ENCODE measurements at places on chromosomes 13 and 19.
A peak's percentile ranks its signal among the peaks of the same experiment; 100 is the strongest.

- no peak for DNase-seq
Measured at GRCh38 chr19:45464274-45464673, 3.5 kb upstream of the FOSB start.

DNA sequence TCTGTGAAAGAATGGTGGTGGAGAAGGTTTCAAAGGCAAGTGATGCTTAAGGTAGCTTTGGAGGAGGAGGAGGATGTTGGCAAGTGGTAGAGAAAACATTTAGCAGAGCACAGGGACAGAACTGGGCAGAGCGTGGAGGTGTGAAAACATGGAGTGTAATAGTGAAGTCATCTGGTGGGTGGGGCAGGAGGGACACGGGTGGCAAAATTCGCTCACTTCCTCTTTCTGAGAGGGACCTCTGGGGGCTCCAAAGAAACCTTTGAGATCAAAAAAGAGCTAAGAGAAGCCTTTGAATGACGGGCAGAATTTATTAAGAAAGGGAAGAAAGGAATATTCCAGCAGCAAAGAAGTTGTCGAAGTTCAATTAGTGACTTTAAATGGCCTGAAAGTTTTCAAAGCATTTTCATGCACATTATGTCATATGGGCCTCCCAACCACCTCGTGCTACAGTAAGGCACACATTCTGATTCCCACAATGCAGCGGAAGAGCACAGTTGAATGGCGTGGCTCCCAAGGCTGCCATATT lies 82.8 kb downstream of the STARD13 start:
- DNase-seq, result no peak

- DNase-seq, result no peak
Measured at GRCh38 chr13:42788601-42789000, 7.2 kb downstream of the FAM216B start.

DNA sequence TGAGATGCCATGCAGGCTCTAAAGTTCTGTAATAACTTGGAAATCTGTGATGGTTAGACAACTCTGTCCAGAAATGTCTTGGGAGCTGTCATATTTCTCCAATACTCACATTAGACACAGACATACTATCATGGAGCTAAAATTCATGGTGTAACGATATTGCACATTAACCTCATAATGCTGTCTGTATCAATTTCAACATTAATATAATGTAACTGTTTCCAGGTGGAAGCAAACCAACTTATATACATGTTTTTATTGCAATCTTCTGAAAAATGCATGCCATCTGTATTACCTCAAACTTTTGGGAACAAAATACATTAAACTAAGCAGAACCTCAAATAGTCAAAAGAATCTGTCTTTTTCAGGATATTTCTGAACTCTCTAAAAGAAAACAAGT lies 14.7 kb upstream of the SPART start:
- DNase-seq, result no peak

DNA sequence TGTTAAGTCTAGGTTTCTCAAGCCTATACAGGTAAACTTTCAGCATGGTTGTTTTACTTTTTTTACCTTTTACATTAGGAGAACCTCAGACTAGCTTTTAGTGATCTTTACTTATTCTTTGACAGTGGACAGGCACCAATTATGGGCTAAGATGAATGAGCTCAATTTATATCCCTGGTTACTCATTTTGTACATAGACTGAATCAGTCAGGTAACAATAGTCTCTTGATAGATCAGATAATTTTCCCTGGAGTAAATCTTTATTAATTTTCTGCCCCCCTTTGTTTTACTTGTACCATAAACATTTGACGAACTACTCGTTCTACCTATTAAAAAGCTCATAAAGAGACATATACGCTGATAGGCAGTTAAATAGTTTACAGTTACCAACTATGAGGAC lies 22.8 kb downstream of the SPART start:
- DNase-seq, result no peak

GRCh38 chr19:41206456-41206855 lies 12.6 kb upstream of the AXL start:
- DNase-seq, result no peak

DNA sequence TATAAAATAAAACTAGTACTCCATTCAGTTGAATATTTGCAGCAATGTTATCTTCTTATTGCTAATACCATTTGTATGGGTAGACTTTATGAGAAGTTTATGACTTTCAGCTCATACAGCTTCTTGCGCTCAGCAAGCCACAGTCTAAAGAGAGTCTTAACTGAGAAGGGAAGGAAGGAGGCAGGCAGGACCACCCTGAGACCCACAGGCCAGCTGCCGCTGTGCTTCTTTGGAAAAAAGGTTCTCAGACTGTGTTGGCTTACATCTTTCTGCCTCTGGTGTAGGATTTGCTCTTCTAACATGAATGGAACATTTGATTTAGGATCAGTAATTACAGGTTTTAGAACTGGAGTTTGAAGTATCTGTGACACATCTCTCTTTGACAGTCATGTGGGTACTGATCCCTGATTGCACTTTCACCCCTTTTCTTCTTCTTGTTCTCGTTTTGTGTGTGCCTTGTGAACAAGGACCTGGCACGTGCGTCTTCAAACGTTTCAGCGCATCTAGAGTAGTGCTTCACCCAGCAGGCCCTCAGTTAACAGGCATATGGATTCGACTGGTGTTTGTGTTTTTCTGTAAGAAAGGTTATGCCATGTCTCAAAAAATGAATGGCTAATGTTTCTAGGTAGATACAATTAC lies 7.1 kb upstream of the GPR18 start:
- no peak for DNase-seq

- no peak for DNase-seq
Measured at GRCh38 chr19:47228937-47229675, 1.9 kb downstream of the BBC3 start.

GRCh38 chr13:112483299-112483698 lies 104.7 kb downstream of the TUBGCP3 start:
- no peak for DNase-seq

DNA sequence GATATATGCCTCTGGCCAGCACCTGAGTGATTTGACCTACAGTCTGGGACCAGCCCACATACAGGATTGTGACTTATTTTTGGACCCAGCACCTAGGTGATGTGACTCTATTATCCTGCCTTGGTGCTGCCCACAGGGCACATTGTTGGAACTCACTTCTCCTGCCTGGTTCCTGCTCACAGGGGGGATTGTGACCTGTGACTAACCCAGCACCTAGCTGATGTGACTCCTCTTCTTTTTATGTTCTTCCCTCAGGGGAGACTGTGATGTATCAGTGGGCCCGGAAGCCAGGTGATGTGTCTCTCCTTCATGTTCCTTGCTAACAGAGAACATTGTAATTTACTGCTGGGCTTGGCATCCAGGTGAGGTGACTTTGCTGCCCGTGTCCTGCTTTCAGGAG lies 63.0 kb upstream of the ZNF724 start:
- no peak for DNase-seq

- no peak for DNase-seq
Measured at GRCh38 chr19:38068826-38069225, 155.2 kb downstream of the DPF1 start.

DNA sequence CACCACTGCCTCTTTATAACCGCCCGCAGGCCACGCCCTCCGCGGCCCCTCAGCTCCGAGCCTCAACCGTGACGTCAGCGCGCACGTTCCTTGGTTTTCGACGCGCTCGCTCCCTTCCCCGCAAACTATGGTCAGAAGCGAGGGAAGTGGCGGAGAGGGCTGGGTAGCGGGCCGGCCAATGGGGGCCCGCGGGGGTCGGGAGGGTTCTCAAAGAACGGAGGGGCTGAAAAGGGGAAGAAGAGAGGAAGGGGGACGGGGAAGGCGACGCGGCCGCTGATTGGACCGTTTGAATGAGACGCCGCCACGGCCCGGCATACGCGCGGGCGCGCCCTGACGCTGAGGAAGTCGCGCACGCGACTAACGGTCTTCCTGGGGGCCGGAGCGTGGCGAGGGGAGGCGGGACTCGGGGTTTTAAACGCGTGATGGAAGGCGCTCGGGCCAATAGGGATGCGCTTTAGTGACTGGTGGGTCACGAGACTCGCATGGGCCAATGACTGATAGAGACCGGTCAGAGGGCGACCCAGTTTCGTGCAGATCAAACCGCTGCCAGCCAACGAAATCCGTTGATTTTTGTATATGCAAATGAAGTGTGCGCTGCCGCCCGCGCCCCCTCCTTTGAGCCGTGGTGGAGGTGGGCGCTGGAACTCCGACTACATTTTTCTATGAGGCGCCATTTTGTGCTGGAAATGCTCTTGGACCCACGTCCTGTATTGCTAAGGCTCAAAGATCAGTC lies 378 bp upstream of the UBE2S start:
- DNase-seq, result peak; percentile 99

GRCh38 chr13:28623782-28624706 lies 34.9 kb upstream of the POMP start:
- DNase-seq, result no peak

DNA sequence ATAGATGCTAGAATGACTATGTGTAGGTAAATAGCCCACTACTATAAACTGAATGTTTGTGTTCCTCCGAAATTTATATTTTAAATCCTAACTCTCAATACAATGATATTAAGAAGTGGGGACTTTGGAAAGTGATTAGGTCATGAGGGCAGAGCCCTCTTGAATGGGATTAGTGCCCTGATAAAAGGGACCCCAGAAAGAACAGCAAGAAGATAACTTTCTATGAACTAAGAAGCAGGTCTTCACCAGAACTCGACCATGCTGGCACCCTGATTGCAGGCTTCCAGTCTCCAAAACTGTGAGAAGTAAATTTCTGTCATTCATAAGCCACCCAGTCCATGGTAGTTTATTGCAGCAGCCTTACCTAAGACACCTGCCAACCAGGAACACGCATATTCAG lies 33.9 kb downstream of the OXGR1 start:
- DNase-seq, result no peak

DNA sequence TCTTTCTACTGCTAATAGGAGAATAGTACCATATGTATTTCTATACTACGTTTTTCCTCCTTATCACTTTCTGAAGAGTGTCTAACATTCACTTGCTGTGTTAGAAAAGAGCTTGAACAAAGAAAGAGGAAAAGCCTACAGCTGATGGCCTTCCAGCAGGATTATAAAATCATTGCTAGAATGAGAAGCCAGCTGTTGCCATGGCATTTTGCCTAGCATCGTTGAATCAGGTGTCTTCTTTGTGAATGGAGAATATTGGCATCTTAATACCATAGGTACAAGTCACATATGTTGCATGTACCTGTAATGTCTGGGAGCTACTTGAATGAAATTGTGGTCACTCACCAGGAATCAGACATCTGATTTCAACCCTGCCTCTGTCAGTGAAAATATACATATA lies 1174.9 kb downstream of the PCDH17 start:
- no peak for DNase-seq

DNA sequence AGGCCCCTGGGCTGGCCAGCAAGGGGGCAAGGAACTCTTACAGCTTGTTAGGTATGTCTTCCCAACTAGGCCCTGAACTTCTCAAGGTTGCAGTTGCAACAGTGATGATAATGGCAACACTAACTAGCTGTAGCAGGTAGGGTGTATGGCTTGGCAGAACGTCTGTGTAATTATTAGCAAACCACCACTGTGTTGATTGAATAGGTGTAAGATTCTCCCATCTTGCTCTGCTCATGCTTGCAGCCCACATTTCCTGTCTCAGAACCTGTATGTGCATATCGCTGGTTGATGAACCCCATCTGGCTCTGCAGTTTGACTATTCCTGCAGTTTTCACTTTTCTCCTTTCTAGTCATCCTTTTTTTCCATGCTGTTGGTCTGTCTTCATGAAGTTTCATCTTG lies 178.8 kb downstream of the KATNAL1 start:
- no peak for DNase-seq

DNA sequence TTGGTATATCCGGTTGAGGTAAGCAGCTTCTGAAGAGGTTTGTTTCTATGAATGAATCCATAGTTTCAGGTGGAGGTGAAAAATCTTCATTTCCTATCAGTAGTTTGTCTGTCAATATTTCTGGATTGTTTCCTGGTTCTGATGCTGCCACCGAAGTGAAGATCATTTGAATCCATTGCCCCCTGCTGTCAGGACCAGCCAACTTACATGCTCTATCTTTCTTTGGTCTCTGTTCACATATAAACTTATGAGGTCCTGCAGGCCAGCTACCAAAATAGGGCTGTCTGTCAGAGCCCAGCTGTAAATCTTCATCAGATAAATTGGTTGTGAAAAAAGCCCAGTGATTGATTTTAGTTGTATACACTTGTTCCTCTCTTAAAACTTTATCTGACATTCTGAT lies 15.2 kb upstream of the N4BP2L1 start:
- peak; percentile 21 for DNase-seq

- DNase-seq, result no peak
Measured at GRCh38 chr13:50014386-50014785, 858 bp upstream of the KCNRG start.

- no peak for DNase-seq
Measured at GRCh38 chr13:24038405-24038804, 122.1 kb upstream of the SPATA13 start.

DNA sequence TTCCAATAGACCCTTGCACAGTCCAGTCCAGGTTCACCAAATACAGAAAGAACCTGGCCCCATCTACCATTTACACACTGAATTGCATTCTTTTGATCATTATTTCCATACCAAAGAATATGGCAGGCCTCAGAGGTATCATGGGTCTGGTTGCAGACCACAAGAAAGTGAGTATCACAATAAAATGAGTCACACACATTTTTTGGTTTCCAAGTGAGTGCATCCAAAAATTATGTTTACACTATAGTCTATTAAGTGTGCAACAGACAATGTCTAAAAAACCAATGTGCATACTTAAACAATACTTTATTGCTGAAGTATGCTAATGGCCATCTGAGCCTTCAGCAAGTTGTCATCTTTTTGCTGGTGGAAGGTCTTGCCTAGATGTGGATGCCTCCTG lies 105.3 kb downstream of the SPACA7 start:
- DNase-seq, result no peak

DNA sequence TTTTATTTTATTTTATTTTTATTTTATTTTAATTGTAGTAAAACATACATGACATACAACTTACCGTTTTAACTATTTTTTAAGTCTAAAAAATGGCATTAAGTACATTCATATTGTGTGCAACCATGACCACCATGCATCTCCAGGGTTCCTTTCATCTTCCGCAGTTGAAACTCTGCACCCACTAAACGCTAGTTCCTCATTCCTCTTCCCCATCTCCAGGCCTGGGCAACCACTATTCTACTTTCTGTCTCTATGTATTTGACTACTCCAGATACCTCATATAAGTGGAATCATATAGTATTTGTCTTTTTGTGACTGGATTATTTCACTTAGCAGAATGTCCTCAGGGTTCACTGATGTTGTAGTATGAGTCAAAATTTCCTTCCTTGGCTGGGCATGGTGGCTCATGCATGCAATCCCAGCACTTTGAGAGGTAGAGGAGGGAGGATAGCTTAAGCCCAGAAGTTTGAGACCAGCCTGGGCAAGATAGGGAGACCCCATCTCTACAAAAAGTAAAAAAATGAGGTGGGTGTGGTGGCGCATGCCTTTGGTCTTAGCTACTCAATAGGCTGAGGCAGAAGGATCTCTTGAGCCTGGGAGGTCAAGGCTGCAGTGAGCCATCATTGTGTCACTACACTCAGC lies 55.7 kb upstream of the ZNF507 start:
- no peak for DNase-seq

GRCh38 chr13:105569816-105570215 lies 965.6 kb downstream of the EFNB2 start:
- DNase-seq, result no peak

- no peak for DNase-seq
Measured at GRCh38 chr19:49887665-49888509, 8.8 kb downstream of the IL4I1 start.

- DNase-seq, result no peak
Measured at GRCh38 chr13:76619631-76620030, 266.6 kb downstream of the KCTD12 start.
